ENCODE measurements at places on chromosomes 3 and 15.
A peak's percentile ranks its signal among the peaks of the same experiment; 100 is the strongest.

DNA sequence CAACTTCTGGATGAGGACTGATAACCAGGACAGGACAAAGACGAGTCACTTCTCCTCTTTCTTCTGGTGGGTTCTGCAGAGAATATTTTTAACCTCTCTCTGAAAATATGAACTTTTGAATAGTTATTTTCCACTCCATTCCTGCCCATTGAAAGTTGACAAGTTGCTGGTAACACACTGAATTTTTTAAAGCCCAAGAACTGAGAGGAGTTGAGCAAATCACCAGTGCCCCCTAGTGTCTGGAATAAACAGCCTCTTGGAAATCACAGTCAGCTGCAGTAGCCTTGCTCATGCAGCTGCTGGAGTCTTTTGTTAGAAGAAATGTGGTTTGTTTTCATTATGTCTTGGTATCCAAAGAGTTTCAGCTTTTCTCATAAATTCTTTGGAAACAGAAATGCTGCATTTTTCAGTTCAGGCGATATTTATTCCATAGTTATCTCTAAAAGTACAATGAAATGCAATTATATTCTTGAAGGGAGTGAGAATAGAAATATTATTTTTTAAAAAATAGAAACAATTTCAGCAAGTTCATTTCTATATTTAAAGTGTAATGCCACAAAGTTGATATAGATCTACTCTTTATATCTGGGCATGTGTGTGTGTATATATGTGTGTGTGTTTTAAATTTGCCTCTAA, 741.0 kb upstream of the CBLB start:
- peak; percentile 66 for DNase-seq

DNA sequence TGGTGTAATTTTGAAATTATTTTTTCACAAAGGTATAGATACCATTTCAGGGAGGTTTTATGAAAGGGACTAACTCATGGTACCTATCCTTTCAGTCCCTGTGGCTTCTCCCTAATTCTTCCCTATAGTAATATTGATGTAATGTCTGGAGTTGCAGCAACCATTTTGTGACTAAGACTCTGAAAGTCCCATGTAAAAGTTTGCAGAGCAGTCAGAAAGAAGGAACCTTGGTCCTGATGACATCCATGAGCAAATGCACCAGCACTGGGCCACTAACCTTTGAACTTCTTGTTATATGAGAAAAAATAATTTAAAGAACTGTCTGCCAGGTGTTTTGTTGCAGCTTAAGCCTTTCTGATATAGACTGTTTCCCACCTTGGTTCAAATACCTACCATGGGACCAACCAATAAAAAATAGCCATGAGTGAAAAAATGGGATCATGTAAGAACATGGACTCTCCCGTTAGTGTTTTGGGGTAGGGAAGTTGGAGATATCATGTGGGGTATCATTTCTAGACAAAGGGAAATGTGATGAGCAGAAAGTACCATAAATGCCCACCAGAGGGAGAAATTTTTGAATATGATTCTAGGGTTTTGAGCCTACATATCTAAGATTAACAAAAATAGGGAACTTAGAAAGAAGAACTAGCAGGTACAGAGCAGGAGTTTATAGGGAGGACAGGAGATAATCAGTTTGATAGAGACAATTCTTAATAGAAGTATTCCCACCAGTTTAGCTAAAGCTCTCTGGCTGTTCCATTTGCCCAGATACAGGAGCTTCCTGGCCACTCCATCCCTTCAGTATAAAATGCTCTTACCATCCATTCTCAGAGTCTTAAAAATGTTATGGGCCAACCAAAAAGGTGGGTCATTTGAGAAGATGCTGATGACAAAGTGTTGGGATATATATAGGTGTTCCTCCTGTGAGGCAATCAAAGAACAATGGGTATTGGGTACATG, 3.4 kb upstream of the CPOX start:
- peak; percentile 75 for DNase-seq

DNA sequence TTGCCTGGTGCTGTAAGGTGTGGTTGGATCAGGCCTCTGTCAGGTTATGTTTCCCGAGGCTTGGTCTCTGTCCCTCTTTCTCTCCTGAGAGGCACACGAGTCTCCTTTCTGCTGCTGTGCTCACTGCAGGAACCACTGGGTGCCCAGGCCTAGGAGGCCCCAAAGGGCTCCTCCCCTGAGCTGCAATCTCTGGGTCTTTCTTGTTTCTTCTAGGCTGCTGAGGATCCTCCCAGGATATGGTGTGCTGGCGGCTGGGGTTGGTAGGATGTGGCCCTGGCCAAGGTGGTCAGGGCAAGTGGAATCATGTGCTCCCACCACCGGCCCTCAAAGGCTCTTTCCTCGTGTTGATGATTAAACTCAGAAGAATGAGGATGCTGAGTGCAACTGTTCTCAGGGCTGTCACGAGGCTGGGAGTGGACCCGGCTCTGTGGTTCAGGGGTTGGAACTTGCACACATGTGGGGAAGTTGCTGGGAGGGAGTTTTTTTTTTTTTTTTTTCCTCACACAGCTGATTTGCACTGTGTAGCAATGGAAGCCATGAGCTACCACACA, 43.6 kb upstream of the CTSH start:
- peak; percentile 63 for DNase-seq

DNA sequence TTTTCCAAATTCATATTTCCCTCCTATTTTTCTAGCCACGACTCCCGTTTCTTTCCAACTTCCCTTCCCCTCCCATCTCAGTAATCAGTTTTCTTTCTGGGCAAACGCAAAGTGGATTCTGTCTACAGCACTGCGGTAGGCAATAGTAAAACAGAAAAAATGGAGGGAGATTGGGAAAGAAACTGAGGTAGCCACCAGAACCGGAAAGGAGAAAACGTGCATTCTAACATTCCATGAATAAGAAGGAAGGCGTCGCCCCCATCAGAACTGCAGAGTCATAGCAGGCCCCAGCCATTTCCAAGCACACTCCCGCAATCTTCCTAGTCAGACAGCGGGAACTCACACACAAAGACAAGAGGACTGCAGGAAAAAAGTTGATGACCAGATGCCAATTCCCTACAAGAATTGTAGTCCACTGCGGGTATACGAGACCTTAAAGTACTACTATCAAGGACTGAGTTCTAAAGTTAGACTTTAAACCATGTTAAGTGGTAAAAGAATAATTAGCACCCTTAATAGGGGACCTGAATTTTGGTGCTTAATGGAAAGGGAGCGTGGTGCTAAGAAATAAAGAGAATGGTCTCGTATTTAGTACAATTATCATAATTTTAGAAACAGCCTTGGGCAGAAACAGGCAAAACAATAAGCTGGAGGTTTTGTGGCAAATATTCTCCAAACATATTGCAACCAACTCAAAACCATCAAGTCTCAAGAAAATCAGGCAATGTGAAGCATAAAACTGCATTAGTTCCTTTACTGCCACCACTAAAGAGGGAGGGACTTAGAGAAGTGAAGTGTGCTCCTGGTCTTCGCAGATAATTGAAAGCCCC, 1.4 kb downstream of the PFN2 start:
- DNase-seq, result no peak

DNA sequence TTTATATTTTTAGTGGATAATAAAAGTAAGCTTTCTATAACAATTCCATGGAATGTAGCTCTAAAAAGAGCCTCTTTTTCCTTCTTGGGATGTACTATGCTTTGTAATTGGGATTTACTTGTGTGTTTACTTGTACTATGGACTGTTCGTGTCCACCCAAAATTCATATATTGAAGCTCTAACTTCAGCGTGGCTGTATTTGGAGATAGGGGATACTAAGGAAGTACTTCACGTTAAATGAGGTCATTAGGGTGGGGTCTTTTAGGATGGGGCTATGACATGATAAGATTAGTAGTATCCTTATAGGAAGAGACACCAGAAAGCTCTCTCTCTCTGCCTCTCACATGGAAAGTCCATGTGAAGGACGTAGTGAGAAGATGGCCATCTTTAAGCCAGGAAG, 64.9 kb downstream of the P3H2 start:
- no peak for DNase-seq

GRCh38 chr3:105228696-105229095, 138.0 kb upstream of the ALCAM start:
- no peak for DNase-seq

DNA sequence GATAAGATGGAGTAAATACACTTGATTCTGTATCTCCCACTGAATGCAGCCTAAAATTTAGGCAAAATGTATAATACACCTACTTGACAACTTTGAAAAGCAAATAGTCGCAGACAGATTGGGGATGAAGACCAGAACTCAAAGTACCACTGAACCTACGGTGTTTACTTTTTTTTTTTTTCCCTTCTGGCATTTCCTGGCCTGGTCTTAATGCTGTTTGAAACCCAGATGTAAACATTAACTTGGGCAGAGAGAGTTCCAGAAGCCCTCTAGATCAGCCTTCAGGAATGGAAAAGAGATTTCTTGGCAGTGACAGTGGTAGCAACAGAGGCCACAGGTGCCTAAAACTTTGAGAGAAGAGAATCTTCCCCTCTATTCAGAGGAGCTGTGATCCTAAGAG, 27.8 kb downstream of the ALPK3 start:
- DNase-seq, result no peak

DNA sequence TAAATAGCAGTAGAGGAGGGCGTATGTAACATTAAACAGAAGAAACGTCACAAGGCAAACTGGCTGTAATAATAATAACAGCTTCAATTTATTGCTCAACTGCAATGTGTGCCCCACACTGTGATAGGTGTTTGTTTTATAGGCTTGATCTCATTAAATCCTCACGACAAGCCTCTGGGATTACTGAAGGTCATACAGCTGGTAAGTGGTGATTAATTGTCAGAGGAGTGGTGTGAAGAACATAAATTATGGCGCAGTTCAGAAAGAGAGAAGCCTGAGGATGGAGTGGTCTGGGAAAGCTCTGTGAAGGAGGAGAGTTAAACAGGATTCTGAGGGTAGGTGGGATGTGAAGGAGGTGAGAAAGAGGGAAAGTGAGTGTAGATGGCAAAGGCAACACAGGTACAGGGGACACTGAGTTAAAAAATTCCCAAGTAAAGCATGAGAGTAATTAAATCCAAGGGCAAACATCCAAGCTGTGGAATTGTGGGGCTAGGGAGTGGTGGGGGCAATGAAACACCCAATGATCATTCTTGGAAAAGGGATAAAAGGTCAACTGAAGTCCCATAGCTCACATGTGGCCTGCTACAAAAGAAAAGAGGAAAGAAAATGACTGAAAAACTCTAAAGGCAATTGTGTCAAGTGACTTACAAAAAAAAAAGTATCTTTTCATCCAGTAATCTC, 16.5 kb upstream of the GLCE start:
- DNase-seq, result no peak

DNA sequence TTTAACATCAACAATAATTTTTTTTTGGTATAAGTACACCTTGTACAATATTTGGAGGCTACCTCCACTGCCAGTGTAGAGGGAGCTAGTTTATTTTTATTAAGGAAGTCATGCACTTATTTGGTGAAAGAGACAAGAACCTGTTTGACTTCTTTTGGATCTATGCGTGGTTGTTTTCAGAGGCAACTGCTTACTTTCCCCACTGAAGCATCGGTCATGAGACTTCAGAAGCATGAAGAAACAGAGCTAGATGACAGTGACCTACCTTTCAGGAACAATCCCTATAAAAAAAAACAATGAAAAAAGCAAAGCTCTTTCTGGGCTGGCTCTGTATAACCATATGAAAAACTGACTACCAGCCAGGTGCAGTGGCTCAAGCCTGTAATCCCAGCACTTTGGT, 20.0 kb upstream of the ZNF148 start:
- no peak for DNase-seq

GRCh38 chr3:141294848-141295247, 63.2 kb downstream of the PXYLP1 start:
- DNase-seq, result no peak

GRCh38 chr3:10530241-10530640, 24.9 kb upstream of the ATP2B2 start:
- no peak for DNase-seq

- DNase-seq, result peak; percentile 37
These were observed 36.9 kb downstream of the ITPR1 start for GRCh38 chr3:4529876-4530588.

DNA sequence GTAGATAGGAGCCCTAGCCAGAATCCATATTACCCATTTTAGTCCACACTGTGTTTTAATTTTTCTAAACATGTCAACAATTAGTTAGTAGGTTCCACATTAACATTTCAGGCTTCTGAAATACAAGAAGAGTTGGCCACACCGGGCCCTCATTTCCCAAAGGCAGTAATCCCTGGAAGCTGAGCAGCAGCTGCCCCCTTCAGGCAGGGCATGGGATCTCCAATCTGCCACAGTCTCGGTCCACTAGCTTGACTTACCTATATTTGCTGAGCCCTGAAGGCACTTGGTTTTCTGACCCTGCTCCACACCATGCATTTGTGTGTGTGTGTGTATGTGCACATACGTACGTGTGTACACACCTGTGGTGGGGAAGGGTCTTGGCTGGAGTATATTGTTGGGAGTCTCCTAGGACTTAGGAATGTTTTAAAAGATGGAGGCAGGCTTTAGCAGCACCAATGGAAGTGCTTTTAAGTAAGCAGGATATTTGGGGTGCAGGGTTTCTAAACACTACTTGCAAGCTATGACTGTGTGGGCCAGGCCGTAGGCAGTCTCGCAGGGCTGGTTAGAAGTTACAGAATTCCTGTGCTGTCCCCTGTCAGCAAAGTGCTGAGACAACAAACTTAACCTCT, 71.2 kb upstream of the SOX14 start:
- DNase-seq, result peak; percentile 58

GRCh38 chr3:132342183-132342582, 25.0 kb downstream of the ACP3 start:
- no peak for DNase-seq

DNA sequence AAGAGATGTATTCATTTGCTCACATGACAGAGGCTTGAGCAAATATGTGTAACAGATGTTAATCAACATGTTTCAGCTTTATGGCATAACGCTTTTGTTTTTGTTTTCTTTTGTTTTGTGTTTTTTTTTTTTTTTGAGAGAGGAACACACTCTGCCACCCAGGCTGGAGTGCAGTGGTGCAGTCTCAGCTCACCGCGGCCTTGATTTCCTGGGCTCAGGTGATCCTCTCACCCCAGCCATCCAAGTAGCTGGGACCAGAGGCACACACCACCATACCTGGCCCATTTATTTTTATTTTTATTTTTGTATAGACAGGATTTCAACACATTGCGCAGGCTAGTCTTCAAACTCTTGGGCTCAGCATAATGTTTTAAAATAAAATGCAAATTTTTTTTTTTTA, 1504.4 kb upstream of the CADM2 start:
- DNase-seq, result no peak

DNA sequence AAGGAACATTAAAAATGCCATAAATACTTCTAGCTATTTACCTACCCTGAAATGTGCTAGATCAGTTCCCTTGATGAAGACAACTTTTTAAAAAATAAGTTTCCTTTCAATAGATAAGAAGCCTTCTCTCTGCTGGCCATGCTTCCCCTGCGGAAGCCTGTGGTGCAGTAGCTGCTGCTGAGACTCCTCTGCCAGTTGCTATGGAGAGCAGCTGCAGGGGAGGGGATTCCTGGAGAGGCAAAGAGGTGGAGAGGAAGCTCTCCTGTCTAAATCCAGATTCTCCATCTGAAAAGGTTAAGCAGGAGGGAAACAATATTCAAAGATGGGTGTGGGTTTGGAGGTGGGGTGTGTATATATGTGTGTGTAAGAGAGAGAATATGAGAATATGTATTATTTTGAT, 69.8 kb upstream of the BFSP2 start:
- DNase-seq, result no peak

GRCh38 chr3:195253923-195254432, 17.0 kb downstream of the XXYLT1 start:
- DNase-seq, result no peak
